ENCODE measurements at places on chromosomes 12 and 14. TPM values are rescaled to one million over a fixed set of nuclear protein-coding genes. Genes with fewer than 3 reads are reported as not detected.

Gene ESPL1
- polyA plus RNA-seq = 1.6 TPM

Gene OR4E2
- polyA plus RNA-seq = not detected

Gene DNAI7
- 0.11 TPM for polyA plus RNA-seq

Gene ZBTB42
- polyA plus RNA-seq = 1.6 TPM

Gene CAPS2
- polyA plus RNA-seq = 1.3 TPM

DNA sequence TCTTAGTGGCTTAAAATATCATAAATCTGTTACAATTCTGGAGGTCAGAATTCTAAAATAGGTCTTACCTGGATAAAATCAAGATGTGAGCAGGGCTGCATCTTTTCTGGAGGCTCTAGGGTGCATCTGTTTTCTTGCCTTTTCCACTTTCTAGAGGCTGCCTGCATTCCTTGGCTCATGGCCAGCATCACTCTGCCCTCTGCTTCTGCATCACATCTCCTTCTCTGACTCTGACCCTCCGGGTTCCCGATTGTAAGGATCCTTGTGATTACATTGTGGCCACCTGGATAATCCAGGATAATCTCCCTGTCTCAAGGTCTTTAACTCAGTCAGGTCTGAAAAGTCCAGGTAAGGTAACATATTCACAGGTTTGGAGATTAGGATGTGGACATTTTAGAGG, 11.0 kb upstream of the BMP4 start:
- no peak for DNase-seq

DNA sequence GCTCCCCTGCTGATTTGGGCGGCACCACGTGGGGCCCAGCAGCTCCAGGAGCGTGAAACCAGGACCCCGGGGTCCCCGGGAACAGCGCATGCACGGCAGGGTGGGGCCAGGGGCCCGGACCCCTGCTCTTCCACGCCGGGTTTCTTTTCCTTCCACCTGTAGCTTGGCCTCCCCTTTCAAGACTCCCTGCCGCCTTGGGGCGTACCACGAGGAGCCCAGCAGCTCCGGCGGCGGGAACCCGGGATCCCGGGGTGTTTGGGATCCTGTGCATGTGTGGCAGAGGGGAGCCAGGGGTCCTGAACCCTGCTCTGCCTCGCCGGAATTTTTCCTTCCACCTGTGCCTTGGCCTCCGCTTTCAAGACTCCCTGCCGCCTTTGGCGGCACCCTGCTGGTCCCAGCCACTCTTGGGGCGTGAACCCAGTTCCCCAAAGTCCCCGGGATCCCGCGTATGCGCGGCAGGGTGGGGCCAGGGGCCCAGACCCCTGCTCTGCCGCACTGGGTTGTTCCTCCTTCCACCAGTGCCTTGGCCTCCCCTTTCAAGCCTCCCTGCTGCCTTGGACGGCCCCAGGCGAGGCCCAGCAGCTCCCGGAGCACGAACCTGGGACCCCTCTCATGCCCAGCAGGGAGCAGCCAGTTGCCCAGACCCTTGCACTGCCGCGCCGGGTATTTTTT, 322.7 kb downstream of the ALG10 start:
- DNase-seq = no peak

DNA sequence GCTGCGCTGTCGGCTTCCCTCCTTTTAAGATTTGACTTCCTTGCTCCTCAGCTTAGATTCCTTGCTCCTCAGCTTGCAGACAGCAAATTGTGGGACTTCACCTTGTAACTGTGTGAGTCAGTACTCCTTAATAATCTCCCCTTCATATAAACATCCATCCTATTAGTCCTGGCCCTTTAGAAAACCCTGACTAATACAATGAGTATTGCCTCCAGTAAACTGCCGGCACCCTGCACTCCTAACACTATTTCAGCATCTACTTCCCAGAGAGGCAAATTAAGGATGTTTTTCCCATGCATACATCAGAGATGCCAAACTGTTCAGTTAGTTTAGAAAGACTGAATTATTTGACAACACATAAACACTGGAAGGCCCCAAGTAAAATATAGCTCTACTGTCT, 611.3 kb upstream of the TMEM132C start:
- DNase-seq = peak; percentile 30

DNA sequence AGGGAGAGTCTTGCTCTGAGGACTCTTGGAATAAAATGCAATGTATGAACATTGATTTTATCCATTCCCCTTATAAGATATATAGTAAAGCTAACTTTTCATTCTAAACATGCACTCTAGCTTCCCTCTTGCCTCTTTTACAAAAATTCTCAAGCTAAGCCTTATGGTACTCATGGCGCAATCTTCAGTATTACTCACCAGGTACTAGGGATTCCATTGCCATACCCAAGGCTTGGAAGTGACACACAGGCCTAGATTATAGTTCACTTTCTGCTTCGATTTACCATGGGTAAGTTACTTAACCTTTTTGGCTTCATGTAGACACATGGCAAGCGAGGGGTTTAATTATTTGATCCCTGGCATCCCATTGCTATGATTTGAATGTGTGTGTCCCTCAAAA, 331.5 kb downstream of the LRIG3 start:
- DNase-seq = no peak

DNA sequence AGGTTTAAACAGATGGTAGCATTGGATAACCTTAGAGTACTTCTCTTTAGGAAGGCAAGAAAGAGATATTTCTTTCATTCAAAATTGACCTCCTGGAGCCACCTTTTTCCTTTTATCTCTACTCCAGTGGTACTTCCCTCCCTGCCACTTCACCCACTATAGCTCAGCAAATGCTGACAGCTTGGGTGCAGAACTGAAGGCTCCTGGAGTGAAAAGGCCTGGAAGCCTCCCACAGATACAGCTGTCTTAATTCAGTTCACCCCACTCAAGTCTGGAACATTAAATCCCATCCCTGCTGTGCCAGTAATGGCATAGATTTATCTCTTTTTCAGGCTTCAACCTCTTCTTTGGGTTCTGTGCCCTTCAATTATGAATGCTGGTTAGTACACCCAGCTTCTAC, 140.3 kb downstream of the NEDD1 start:
- no peak for DNase-seq

DNA sequence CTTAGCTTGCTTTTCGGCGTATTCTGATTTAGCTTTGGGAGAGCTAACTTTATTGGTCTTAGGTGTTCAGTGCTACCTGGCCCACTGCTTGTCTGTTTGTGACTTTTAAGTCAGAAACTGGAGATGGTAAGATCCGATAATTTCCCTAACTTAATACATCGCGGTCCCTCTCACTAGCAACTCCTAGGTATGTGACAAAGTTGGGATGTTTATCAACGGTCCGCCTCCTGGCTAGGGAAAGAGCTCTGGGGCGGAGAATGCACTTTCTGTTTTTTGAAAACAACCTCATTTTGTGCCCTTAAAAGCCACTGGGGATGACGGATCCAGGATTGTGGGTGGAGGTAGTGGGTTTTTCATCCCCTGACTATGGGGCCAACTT, 1.2 kb downstream of the CDKN1B start:
- no peak for DNase-seq

DNA sequence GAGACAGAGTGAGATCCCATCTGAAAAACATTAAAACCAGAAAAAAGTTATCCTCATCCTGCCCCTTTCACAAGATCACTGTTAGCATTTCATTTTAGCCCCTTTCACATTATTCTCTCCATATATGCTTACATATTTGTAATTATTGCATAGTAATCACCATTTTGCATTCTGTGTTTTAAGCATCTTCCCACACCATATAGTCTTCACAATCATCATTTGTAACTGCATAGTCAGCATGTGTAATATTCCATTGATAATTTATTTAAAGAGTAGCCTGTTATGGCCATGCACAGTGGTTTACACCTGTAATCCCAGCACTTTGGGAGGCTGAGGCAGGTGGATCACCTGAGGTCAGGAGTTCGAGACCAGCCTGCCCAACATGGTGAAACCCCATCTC, 11.8 kb downstream of the PAPLN start:
- DNase-seq = no peak

DNA sequence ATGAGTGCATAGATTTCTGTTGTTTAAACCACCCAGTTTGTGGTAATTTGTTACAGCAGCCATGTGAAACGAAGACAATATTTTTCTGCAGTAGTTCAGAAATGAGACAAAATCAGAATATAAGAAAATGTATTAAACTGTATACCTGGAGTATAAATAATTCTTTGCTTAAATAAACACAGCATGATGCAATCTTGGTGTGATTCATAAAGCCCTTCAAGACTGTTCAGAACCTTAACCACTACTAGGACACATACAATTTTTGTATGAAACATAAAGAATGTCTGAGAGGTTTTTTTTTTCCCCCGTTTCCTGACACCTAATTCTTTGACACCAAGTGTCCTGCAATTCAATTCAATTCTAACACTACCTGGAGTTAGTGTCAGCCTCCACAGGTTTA, 10.5 kb downstream of the C12orf75 start:
- DNase-seq = no peak

GRCh38 chr14:21192447-21192822, 36.6 kb upstream of the OR5AU1 start:
- DNase-seq = no peak

DNA sequence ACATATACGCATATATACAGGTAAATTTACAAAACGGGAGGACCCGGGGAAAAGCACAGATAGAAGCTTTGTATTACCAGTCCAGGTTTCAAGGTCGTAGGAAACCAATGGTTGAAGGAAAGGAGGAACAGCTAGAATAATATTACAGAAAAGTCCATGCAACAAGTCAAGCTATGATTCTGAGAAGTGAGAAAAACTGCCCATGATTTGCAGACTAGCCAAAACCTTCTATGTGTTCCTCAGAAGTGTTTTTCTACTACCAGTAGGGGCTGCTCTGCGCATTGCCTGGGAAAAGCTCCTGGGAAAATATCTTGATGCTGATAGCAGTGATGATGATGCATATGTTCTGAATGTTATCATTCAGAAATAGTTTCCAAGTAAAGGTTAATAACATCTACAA, 2.2 kb downstream of the PDZRN4 start:
- DNase-seq = no peak

DNA sequence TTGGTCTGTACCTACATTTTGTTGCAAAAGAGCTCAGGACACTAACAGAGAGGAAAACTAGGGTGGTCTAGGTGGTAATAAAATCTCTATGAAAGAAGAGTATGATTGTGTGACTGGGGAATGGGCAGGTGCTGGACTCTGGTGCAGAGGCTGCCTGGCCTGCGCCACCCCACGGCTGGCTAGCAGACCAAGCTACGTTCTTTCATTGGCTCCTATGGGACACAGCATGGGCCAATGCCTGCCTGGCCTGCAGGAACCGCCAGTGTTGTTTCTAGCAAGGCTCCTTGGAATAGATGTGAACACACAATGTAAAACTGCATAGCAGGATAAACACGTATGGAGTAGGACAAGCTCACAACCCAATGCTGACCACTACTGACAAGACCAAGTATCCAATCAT, 51.7 kb upstream of the CORO1C start:
- no peak for DNase-seq

DNA sequence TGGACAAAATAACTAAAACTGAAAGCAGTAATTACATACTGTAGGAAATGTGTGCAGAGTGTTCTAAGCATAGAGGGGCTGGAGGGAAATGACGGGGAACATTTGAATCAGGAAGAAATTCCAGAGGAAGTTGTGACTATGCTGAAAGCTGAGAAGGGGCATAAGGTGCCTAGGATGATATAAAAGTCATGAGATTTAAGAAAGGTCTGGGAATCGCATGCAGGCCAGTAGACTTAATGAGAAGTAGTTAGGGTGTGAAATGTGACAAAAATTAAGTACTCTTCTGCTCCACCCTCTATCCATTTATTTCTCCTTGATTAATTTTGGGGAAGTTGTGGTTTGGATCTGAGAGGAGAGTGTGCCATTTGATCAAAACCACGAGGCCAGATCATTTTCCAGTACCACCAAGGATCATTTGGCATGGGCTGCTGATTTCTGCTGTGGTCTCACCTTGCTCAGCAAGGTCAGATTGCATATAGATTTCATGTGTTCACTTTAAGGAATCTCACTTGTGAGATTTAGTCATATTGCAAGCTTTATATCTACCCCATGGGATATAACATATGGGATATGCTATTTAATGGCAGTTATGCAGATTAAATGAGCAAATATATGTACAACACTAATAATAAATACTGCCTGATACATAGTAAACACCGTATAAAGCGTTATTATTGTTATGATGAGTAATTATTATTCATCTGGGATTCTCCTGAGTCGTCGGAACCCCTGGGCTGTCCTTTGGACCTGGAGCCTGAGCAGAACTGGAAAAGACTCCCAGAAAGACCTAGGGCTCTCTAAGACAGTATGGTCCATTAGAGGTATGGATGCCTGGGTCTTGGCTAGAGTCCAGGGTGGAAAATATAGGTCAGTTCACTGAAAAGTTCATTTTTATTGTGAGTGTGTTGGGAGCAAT, 72.3 kb downstream of the SRGAP1 start:
- DNase-seq = no peak

GRCh38 chr12:125996443-125996842, 931.2 kb downstream of the AACS start:
- no peak for DNase-seq

DNA sequence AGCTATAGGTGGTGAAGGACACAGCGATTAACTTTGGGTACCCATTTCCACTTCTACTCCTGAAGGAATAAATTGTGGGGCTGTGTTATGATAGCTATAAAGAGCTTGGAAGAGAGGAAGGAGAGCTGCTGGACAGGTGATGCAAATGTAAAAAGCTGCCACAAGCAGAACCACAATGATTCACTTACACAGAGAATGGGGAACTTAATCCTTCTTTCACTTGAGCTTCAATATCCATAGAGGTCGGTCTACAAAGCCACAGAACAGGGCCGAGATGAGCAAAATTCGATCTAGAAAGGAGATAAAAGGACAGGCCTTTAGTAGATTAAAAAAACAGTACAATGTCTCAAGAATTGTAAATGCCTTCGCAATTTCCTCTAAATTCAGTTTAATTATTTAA, 831.1 kb downstream of the LRFN5 start:
- DNase-seq = no peak

GRCh38 chr14:44960646-44961045, 1.1 kb downstream of the KLHL28 start:
- no peak for DNase-seq

DNA sequence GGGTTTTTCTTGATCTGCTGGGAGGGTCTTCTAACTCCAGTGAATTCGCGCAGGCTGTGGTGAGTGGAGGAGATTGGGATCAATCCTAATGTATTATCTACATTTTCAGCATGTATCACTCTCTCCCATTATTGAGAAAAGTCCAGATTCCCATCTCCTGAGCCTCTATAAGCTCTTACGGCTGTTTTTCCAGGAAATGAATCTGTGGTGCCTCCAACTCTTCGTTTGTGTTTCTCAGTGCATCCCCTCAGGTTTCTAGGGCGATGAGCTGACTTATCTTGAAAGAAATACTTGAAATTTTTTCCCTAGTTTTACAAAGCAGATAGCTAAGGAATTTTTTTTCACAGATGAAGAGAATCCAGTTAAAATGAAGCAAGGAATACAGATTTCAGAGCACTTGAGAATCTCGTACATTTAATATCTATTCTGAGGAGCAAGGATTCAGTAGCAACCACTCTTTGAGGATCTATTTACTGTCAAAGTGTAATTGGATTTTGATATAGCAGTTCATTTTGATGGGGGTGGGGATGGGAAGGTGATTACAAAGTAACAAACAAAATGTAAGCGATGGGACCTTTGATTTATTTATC, 138.7 kb downstream of the BRMS1L start:
- DNase-seq = no peak

Measured in AG04450 (cell line).